ENCODE measurements at places on chromosomes 7 and 10. TPM values are rescaled to one million over a fixed set of nuclear protein-coding genes. Genes with fewer than 3 reads are reported as not detected.

MINDY3 gene
- 136 TPM for total RNA-seq

MLLT10 gene
- 35.9 TPM for total RNA-seq

SGMS1 gene
- total RNA-seq = 35.1 TPM

GIMAP6 gene
- total RNA-seq = 6.9 TPM

AQP1 gene
- 0.82 TPM for total RNA-seq

UBE2D4 gene
- 9.0 TPM for total RNA-seq

RPA3 gene
- 17.1 TPM for total RNA-seq

SPDYE6 gene
- not detected for total RNA-seq

PLEKHS1 gene
- not detected for total RNA-seq

CLDN3 gene
- total RNA-seq = not detected

STEAP1B gene
- total RNA-seq = 2.4 TPM

CDHR3 gene
- total RNA-seq = 11.4 TPM

ZPBP gene
- 0.41 TPM for total RNA-seq

TMEM140 gene
- 0.41 TPM for total RNA-seq

PRR15 gene
- 0.41 TPM for total RNA-seq

CDK1 gene
- 15.1 TPM for total RNA-seq

CPA4 gene
- under 0.01 TPM for total RNA-seq

OR6B1 gene
- not detected for total RNA-seq

ANK3 gene
- 205 TPM for total RNA-seq

ASZ1 gene
- total RNA-seq = not detected

LRRC27 gene
- 20.0 TPM for total RNA-seq

CYP17A1 gene
- total RNA-seq = not detected

URGCP gene
- 42.8 TPM for total RNA-seq
